Small intestine (tissue), 16 donors: ENCODE measurements at places on chromosomes 4 and X. TPM values are rescaled to one million over a fixed set of nuclear protein-coding genes. Genes with fewer than 3 reads are reported as not detected.

Gene TLR10
- 0.22 TPM for polyA plus RNA-seq

Gene SPATA4
- not detected for polyA plus RNA-seq

GRCh38 chr4:169189372-169189771, 81.4 kb downstream of the SH3RF1 start:
- no peak overlapping the region for H3K4me3 ChIP-seq
- no peaks in the 10 kb centered on the region for H3K36me3 ChIP-seq
- peaks cover 27% of the 10 kb centered on the region for H3K4me1 ChIP-seq
- DNase-seq: no peak

DNA sequence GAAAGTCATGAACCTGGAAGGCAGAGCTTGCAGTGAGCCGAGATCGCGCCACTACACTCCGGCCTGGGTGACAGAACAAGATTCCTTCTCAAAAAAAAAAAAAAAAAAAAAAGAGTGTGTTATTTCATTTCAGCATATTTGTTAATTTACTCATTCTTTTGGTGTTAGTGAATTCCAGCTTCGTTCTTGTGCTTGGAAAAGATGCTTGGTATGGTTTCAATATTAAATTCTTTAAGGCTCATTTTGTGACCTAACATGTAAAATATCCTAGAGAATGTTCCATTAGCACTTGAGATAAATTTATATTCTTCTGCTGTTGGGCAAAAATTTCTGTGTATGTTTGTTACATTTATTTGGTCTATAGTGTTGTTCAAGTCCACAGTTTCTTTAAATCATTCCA, 66.8 kb downstream of the SPIN3 start:
- H3K27me3 ChIP-seq: no peaks in the 10 kb centered on the region
- no peak overlapping the region for H3K4me3 ChIP-seq
- no peaks in the 10 kb centered on the region for H3K4me1 ChIP-seq
- no peak for DNase-seq
- no peak overlapping the region for H3K27ac ChIP-seq

DNA sequence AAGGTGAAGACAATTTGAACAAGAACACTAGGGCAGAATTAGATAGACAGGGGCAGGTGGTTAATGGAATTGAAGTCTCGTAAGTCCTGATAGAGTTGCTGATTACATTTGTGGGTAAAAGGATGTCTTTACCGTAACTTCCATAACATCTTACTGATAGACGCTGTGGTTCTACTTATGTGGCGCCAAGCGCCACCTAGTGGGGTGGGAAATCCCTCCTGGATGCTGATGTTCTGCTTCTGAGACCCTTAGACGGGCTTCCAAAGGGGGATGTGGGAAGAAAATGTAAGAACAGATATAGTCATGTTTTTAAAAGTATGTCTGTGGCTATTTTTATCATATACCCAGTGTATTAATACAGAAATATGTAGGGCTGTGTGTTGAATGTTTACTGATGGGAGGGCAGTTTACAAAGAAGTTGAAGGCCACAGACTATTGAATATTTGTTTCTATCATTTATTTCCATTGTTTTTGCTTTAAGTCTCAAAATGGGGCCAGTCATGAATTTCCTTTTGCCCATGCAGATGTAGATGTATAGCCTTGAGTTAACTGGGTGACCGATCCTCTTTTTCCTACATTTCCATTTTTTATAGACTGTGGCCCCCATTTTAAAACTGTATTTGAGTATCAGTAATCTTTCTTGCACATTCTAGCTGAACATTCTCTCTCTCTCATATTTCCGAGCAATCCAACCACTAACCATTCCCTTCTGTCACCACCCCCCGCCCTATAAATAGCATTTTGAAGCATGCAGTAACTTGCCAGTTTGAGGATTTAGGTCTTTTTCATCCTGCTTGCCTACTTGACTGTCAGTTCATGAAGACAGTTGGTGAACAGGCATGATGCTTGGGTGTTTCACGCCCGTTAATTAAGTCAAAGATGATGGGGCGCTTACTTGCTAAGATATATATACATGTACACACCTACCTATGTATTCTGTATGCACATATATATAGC, 12.1 kb upstream of the TLR8 start:
- no peaks in the 10 kb centered on the region for H3K27me3 ChIP-seq
- peak; percentile 55 for DNase-seq
- no peaks in the 10 kb centered on the region for H3K4me1 ChIP-seq
- H3K36me3 ChIP-seq: no peaks in the 10 kb centered on the region
- H3K27ac ChIP-seq: no peak overlapping the region

GRCh38 chr4:172104539-172104938, 291.3 kb downstream of the GALNTL6 start:
- no peaks in the 10 kb centered on the region for H3K27me3 ChIP-seq
- no peaks in the 10 kb centered on the region for H3K4me1 ChIP-seq
- no peak overlapping the region for H3K4me3 ChIP-seq
- H3K27ac ChIP-seq: no peak overlapping the region

DNA sequence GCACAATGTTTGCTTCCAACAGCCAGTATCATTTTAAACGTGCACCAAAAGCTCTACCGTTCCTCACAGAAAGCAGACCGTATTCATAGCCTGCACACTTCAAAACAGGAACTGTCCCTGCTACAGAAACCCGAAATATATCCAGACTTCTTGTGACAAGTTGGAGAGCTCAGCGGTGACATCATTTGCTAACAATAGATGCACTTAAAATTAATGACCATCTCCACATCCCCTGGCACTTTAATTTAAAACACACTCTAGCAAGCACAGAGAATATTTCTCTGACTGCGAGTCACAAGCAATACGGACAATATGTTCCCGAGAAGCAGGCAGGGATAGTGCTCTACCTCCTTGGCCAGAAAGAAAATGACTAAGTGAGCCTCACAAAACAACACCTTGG, 2.5 kb downstream of the NYX start:
- DNase-seq: no peak
- H3K4me3 ChIP-seq: no peak overlapping the region
- no peaks in the 10 kb centered on the region for H3K27me3 ChIP-seq
- no peaks in the 10 kb centered on the region for H3K36me3 ChIP-seq

- no peaks in the 10 kb centered on the region for H3K27me3 ChIP-seq
- H3K36me3 ChIP-seq: no peaks in the 10 kb centered on the region
- H3K4me1 ChIP-seq: no peaks in the 10 kb centered on the region
- H3K27ac ChIP-seq: no peak overlapping the region
- H3K4me3 ChIP-seq: no peak overlapping the region
- DNase-seq: no peak
These were observed 10.8 kb upstream of the HHIP start for GRCh38 chr4:144634978-144635747.

DNA sequence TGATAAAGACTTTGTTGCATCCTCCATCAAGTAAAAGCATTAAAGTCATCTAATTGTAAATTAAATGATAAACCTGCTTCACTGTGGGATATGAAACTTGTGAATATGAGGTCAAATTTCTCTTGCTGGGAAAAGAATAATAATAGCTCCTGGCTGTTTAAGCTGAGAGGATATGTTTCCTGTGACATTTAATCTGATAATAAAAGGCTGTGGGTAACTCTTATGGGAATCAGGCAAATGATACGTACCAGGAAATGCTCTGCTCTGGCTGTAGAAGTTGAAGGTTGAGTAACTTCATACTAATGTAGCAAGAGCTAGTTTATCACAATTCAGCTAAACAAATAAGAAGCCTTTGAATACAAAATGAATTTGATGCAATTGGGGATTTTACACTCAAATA, 574.6 kb downstream of the RAPGEF2 start:
- no peaks in the 10 kb centered on the region for H3K27me3 ChIP-seq
- H3K4me3 ChIP-seq: no peak overlapping the region
- no peak for DNase-seq
- H3K27ac ChIP-seq: no peak overlapping the region
- no peaks in the 10 kb centered on the region for H3K4me1 ChIP-seq

- H3K4me1 ChIP-seq: no peaks in the 10 kb centered on the region
- H3K27ac ChIP-seq: no peak overlapping the region
- H3K27me3 ChIP-seq: no peaks in the 10 kb centered on the region
These were observed 2.7 kb downstream of the TFE3 start for GRCh38 chrX:49040376-49040955.

DNA sequence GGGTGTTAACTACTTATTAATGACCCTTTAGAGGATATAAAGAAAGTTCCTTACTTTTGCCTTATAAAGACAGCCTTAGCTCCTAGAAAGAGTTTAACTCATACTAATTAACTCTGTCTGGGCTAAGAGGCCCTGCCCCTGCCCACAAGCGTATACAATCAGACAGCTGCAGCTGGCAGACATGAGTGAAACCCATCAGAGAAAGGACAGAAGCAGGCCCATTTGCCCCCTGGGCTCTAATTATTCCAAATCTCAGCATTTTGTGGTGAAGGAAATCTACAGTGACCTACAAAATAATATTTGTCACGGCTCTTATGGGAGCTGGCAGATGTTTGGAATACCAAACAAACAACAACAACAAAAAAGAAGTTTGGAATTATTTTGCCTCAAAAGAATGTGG, 71.8 kb downstream of the CHRDL1 start:
- H3K4me1 ChIP-seq: no peaks in the 10 kb centered on the region
- H3K4me3 ChIP-seq: no peak overlapping the region
- no peak for DNase-seq
- H3K27me3 ChIP-seq: no peaks in the 10 kb centered on the region
- no peaks in the 10 kb centered on the region for H3K36me3 ChIP-seq

- no peaks in the 10 kb centered on the region for H3K36me3 ChIP-seq
- H3K4me3 ChIP-seq: no peak overlapping the region
- no peak for DNase-seq
- no peaks in the 10 kb centered on the region for H3K27me3 ChIP-seq
- no peaks in the 10 kb centered on the region for H3K4me1 ChIP-seq
These were observed 34.0 kb upstream of the CD38 start for GRCh38 chr4:15744016-15744545.

GRCh38 chr4:76518241-76518640, 83.2 kb downstream of the SHROOM3 start:
- DNase-seq: no peak
- H3K36me3 ChIP-seq: no peaks in the 10 kb centered on the region
- no peaks in the 10 kb centered on the region for H3K27me3 ChIP-seq
- H3K4me1 ChIP-seq: no peaks in the 10 kb centered on the region

GRCh38 chrX:41300758-41301437, 33.1 kb upstream of the DDX3X start:
- H3K27ac ChIP-seq: no peak overlapping the region
- no peaks in the 10 kb centered on the region for H3K4me1 ChIP-seq
- H3K4me3 ChIP-seq: no peak overlapping the region
- no peaks in the 10 kb centered on the region for H3K36me3 ChIP-seq

DNA sequence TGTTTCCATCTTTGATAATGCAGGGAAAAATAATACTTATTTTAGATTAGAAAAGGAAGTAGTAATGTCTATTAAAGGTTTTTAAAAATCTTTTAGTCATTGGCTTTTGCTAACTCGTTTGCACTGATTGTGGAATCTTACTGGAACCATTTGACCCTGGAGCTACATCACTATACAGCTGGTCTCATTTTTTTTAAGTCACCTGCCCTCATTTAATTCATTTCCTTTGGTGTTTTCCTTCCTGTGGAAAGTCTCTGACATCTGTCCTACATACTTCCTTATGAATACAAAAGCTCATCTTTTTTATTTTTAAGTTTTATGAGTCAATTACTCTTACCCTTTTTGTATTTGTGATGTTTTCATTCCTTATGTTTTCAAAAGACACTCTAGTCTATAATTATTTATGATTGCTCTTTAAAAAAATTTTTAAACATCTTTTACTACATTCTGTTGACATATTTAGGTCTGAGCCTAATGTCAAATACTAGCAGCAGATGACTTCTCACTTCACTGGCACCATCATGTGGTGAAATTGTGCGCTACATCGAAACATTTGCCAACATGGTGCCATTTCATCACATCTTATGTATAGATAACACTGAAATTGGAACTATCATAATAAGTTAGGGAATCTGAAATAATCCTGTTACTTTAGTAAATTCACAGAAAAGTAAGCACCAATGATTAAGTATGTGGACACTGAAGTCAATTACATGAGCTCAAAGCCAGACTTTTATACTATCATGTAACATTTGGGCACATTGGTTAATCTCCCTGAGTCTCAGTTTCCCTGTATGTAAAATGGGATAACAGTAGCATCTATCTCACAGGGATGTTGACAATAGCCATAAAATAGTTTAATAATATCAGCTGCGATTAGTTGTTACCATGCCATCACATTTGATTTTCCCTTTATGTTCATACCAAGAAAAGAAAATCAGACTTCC, 9.4 kb upstream of the MMAA start:
- no peaks in the 10 kb centered on the region for H3K27me3 ChIP-seq
- no peak overlapping the region for H3K4me3 ChIP-seq
- H3K27ac ChIP-seq: no peak overlapping the region

DNA sequence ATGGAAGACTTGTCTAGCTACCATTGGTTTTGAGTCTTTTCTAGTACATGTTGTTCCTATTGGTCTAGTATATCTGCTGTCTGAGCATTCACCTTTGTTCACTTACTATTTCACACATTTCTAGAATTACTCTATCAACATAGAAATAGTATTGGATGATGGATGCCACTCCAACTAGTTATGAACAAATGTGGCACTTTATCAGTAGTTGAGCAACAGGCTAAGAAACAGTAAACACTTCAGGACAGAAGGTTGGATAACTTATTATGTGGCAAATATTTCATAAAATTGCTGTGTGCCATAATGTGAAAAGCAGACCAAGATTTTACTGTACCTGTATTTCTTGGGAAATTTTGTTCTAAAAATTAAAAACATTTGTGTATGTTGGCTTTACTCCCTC, 42.4 kb upstream of the GLRA3 start:
- no peaks in the 10 kb centered on the region for H3K27me3 ChIP-seq
- no peak overlapping the region for H3K27ac ChIP-seq
- H3K4me1 ChIP-seq: no peaks in the 10 kb centered on the region
- DNase-seq: no peak
- H3K4me3 ChIP-seq: no peak overlapping the region
- no peaks in the 10 kb centered on the region for H3K36me3 ChIP-seq

GRCh38 chrX:40385682-40386081, 195.1 kb upstream of the ATP6AP2 start:
- H3K27ac ChIP-seq: no peak overlapping the region
- no peaks in the 10 kb centered on the region for H3K36me3 ChIP-seq
- no peak for DNase-seq
- no peak overlapping the region for H3K4me3 ChIP-seq

- no peak overlapping the region for H3K4me3 ChIP-seq
- no peaks in the 10 kb centered on the region for H3K4me1 ChIP-seq
- no peaks in the 10 kb centered on the region for H3K36me3 ChIP-seq
- H3K27me3 ChIP-seq: no peaks in the 10 kb centered on the region
- H3K27ac ChIP-seq: no peak overlapping the region
These were observed 46.8 kb upstream of the TMPRSS11F start for GRCh38 chr4:68176500-68176899.

GRCh38 chrX:44225667-44226066, 117.8 kb downstream of the EFHC2 start:
- H3K4me3 ChIP-seq: no peak overlapping the region

- H3K27ac ChIP-seq: no peak overlapping the region
- H3K4me1 ChIP-seq: no peaks in the 10 kb centered on the region
- H3K36me3 ChIP-seq: no peaks in the 10 kb centered on the region
- H3K27me3 ChIP-seq: no peaks in the 10 kb centered on the region
- peak; percentile 57 for DNase-seq
- no peak overlapping the region for H3K4me3 ChIP-seq
These were observed 105.3 kb upstream of the MBNL3 start for GRCh38 chrX:132594129-132594528.
